ENCODE measurements at places on chromosomes 4 and X. TPM values are rescaled to one million over a fixed set of nuclear protein-coding genes. Genes with fewer than 3 reads are reported as not detected.
A peak's percentile ranks its signal among the peaks of the same experiment; 100 is the strongest.

CXCL11 gene
- not detected for total RNA-seq

ADH1A gene
- total RNA-seq = 0.27 TPM

NIPAL1 gene
- 0.90 TPM for total RNA-seq

NXF2 gene
- total RNA-seq = not detected

POU4F2 gene
- not detected for total RNA-seq

DDX53 gene
- total RNA-seq = not detected

RADX gene
- 18.8 TPM for total RNA-seq

TRPC3 gene
- total RNA-seq = 0.45 TPM

DMRTC1 gene
- not detected for total RNA-seq

COX7B2 gene
- not detected for total RNA-seq

NEK1 gene
- 19.9 TPM for total RNA-seq

GRCh38 chrX:53321230-53321942 is 40.0 kb upstream of the IQSEC2 start:
- no peak for DNase-seq

DNA sequence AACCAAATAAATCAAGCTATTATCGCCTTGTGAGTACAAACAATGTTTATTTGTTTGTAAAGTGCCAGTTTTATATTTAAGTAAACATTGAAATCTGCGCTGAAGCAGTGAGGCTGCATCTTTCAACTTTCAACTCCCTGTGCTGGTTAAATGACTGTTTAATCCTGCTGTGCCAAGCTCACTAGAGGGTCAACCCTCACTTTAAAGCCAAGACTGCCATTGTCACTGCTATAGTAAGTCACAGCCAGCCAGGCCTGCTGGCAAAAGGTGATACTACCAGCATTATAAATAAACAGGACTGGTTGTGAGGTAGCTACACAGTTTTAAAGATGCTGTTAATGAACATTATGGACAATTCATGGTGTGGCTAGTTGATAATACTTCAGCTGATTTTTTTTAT is 34.6 kb downstream of the EFHC2 start:
- no peak for DNase-seq

DNA sequence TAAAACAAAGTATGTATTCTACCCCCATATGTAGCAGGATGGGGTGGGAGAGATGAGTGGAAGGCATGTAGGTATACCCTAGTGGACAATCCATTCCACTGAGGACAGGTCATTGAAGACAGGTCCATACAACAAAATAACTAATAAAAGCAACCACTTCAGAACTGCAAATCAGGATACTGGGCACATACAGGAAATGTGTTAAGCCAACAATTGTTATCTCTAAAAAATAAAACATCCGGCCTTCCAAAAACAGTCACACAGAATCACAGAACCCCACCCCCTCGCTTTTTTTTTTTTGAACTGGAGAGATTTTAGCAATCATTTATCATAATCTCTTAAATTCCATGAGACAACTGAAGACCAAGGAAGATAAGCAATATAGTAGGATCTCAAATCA is 112.9 kb downstream of the FRYL start:
- no peak for DNase-seq

GRCh38 chrX:82675104-82675503 is 833.0 kb upstream of the POU3F4 start:
- no peak for DNase-seq

DNA sequence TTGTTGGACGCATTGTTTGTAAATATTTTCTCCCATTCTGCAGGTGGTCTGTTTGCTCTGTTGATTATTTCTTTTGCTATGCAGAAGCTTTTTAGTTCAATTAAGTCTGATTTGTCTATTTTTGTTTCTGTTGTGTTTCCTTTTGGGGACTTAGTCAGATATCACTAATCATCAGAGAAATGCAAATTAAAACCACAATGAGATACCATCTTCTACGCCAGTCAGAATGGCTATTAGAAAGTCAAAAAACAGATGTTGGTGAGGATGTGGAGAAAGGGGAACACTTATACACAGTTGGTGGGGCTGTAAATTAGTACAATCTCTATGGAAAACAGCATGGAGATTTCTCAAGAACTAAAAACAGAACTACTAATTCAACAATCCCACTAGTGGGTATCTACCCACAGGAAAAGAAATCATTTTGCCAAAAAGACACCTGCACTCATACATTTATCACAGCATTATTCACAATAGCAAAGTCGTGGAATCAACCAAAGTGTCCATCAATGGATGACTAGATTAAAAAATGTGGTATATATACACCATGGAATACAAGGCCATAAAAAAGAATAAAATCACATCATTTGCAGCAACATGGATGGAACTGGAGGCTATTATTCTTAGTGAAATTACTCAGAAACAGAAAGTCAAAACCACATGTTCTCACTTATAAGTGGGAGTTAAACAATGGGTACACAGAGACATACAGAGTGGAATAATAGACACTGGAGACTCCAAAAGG is 8.1 kb downstream of the COQ2 start:
- no peak for DNase-seq

GRCh38 chrX:46686003-46686645 is 72.8 kb downstream of the SLC9A7 start:
- DNase-seq = peak; percentile 68

DNA sequence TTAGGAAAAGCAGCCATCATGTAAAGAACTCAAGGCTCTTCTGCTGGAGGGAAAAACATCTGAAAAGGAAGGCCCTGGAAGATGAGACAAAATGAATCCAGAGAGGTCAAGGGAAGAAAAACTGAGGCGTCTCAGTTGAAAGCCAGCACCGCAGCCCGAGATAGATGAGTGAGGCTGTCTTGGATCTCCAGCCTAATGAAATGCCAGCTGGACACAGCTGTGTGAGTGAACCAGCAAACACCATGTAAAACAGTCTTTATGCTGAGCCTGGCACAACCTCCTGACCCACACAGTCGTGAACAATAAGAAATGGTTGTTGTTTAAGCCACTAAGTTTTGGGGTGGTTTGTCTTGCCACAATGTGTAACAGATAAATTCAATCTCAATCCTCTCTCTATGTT is 48.6 kb upstream of the RASL11B start:
- DNase-seq = no peak

- no peak for DNase-seq
These were observed 492.9 kb downstream of the PCDH18 start for GRCh38 chr4:137039370-137039769.

GRCh38 chr4:47084795-47085194 is 53.4 kb downstream of the GABRB1 start:
- no peak for DNase-seq

GRCh38 chr4:121696581-121697461 is at the start of gene ANXA5:
Gene ANXA5 (minus strand): TSS chr4:121696980. CDS start chr4:121696589, 391 bp downstream.
- DNase-seq = peak; percentile 85

- no peak for DNase-seq
These were observed 5.0 kb downstream of the P2RY10 start for GRCh38 chrX:78950009-78950835.

GRCh38 chr4:29276150-29276549 is 1444.0 kb upstream of the PCDH7 start:
- DNase-seq = no peak

GRCh38 chr4:183602557-183603027 is 56.4 kb downstream of the RWDD4 start:
- DNase-seq = peak; percentile 50

DNA sequence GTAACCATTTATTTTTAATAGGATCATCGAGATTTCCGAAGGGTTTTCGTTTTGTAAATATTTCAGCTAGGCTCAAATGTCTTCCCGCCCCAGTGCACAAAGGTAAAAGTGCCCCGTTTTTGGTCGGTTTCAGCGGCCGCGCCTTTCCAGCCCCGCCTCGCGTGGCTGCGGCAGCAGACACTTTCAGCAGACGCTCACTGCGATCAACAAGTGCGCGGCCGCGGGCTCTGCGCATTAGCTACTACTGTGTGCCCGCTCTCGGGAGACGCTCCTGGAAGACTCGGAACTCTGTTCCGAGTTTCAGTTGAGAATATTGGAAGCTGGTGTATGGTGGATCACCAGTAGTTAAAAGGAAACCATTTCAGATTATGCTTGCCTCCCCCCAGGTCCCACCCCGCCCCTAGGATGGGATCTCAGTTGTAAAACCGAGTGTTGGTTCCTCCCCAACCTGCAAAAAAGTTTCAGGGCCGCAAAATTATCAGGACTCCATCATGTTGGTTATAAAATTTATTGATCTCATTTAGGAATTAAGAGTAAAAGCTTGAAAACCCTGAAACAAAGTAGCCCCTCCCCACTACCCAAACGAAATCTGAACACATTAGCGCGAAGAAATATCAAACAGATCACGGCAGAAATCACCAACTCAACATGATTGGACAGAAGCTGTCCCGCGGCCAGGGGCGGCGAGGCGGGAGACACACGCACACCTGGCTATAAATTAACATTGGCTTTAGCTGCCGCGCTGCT is 2.2 kb downstream of the SOX3 start:
- DNase-seq = no peak
